ENCODE measurements at places on chromosomes 4 and X.

DNA sequence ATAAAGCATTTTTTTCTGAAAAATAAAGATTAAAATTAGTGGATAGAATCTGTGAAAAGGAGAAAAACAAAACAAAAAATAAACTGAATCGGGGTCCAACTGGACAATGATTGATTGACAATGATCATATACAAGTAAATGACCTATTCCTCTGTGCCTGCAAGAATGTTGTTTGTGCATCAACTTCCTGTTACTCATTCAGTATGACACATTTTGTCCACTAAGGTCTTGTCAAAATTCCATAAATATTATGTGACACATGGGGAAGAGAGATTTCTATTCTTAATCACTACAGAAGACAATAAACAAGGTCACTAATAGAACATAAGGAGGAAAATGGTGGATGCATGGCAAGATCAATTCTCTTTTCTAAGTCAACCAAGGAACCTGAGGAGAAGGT lies 54.9 kb downstream of the F8 start:
- DNase-seq, result no peak

GRCh38 chr4:126715067-126715466 lies 917.7 kb upstream of the INTU start:
- DNase-seq, result no peak

DNA sequence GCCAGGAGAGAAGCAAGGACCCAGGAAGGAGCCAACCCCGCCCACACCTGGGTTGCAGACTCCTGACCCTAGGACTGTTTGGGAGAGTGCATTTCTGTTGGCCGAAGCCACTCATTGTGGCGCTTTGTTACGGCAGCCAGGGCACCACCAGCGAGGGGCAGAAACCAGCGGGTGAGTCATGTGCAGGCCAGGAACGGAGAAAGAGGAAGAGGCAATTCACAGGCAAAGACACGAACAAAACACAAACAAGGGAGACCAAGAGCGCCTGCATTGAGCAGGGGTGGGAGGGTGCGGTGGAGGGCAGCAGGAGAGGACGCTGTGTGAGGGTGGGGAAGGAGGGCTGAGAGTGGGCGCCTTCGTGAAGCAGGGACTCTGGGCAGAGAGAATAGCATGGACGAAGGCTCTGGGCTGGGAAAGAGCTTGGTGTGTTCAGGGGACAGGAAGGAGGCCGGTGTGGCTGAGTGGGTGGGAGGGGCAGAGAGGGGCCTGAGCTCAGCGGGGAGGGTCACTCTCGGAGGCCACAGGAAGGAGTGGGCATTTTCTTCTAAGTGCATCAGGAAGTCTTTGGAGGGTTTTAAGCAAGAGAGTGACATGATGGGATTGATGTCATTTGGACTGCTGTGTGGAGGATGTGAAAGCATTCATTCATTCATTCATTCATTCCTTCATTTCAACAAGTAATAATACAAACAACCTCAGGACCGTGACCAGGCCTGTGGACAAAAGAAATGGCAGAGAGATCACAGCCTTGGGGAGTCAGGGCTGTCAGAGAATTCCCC lies 12.2 kb upstream of the WFS1 start:
- DNase-seq, result no peak

GRCh38 chrX:66232296-66232695 lies 68.2 kb downstream of the HEPH start:
- DNase-seq, result no peak

DNA sequence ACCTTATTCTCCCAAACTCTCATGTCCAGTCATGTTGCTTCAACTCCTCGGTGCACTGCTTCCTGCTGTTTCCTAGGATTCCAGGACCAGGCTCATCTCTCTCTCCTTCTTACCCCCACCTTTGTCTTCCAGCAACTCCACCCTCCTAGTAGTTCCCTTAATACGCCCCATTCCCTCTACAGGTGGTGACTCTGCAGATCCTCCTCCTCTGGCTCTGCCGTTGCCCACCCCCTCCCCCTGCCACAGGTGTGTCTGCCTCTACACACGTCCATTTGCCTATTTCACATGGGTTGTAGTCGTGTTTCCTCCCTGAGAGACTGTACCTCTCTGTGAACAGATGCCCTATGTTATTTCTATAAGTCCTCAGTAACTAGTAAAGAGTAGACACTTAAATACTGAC lies 32.4 kb downstream of the CDS1 start:
- DNase-seq, result no peak

GRCh38 chrX:134752981-134753717 lies 94.9 kb upstream of the PLAC1 start:
- no peak for DNase-seq

DNA sequence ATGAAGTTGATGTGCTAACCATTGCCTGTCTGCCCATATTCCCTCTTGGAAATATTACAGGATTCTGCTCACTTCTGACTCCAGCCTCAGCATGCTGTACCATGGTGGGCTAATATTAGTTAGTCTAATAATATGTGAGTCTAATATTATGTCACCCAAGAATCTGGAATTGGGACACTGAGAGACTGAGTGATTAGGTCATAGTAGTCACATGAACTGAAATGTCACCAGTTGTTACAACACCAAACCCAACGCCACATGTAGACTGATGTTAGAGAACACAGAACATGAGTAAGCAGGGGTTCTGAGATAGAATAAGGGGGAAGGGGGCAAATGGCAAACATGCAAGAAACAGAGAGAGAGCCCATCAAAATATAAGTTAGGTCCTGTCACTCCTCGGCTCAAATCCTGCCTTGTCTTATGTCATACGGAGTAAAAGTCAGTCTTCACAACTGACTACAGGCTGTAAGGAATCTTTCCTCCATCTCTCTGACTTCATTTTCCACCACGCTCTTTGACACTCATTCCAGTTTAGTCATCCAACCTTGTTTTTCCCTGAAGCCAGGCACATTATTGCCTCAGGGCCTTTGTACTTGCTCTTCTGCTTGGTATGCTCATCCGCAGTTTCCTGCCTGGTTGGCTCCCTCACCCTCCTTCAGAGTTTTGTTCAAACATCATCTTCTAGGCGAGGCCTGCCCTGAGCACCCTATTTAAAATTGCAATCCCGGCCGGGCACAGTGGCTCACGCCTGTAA lies 9.6 kb upstream of the SLAIN2 start:
- DNase-seq, result no peak

GRCh38 chr4:16952896-16953630 lies 54.6 kb upstream of the LDB2 start:
- DNase-seq, result no peak

- no peak for DNase-seq
These were observed 164.0 kb downstream of the SMARCA1 start for GRCh38 chrX:129359269-129359668.

DNA sequence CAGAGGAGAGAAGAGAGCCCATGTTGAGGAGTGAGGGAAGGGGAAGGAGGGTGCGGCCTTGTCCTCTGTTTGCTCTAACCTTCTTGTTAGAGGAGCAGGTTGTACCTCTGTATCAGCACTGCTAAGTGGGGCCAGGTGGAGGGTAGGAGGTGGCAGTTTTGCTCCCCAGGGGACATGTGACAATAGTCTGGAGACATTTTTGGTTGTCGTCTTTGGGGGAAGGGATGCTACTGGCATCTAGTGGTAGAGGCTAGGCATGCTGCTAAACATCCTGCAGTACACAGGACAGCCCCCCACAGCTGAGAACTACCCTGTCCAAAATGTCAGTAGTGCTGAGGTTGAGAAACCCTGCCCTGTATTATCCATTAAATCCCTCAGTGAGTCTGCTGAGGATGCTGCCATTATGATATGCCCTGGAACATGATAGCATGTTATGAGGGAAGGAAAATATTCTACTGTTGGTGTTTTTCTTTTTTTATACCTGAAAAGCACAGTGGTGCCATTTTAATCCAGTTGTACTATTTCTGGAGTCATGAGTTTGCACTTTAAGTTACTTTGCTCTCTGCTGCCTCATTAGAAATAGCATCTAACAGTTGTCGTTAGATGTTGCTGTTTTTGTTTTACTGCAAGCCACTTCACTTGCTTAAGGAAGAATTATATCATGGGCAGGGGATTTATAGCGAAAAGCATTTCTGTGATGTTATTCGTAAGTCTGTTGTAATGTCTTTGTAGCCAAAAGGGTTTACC lies 90.6 kb downstream of the LRP2BP start:
- DNase-seq, result no peak

DNA sequence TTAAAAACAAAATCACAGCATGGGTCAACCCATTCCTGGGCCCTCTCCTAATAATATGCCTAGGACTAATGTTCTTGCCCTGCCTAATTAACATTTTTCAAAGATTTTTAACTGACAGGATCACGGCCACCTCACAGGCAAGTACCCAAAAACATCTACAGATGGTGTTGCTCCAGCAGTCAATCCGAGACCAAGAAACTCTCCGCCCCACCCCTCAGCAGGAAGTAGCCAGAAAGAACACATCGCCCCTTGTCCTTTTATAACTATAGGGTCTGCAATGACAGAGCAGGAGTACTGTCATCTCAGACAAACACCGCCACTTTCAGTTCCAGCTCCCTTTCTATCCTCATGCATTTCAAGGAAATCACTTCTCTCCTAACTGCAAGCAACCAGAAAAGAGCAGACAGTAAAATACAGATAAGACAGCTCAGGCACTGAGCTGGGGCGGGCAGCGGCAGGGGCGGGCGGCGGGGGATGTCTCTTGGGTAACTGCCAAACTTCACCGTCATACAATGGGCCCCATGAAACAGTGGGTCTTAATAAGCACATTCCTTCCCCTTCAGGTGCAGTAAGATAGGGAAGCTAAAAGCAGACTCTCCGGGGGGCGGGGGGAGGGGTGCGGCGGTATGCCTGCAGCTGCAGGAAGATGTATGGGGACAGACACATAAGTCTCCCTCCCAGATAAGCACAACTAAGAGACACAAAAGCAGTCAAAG lies 67.4 kb downstream of the ZNF182 start:
- DNase-seq, result no peak
